ENCODE measurements at places on chromosomes 4 and X.

DNA sequence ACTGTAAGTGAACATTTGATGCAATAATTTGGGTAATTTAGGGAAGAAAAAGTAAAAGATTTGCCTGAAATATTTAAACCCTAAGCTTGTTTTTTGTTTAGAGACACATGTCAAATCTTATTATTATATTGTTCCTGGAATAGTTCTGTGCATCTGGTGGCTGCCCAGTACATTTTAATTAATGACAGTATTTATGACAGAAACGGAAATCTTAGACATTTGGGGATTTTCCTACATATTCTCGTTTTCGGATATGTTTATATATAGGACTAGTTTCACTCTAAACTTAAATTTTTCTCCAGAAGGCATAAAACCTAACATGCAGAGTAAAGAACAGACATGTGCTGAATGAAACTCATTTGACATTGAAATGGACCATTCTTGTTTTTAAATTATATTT is 125.6 kb upstream of the PAQR3 start:
- no peak for DNase-seq

GRCh38 chr4:184860018-184860779 is 34.4 kb upstream of the ACSL1 start:
- no peak for DNase-seq

GRCh38 chr4:145609481-145610427 is 9.4 kb upstream of the MMAA start:
- no peak for DNase-seq

- no peak for DNase-seq
These were observed 22.9 kb upstream of the PTCHD1 start for GRCh38 chrX:23311731-23312130.

DNA sequence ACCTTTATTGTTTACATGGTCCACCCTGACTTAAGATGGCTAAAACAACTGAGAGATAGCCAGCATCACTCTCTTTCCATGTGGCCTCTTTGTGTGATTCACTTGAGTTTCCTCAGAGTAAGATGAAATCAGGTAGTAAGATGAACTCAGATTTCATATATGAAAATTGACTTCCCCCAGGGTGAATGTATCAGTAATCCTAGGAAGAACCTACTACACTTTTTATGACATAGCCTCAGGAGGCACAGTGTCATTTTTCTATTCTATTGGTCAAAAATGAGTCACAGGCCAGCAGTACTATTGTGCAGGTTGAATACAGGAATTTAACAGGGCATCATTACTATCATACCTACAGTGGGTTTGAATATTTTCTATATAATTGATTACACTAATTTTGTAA is 14.6 kb upstream of the SULT1E1 start:
- no peak for DNase-seq

GRCh38 chrX:154123241-154124219 is 20.5 kb upstream of the OPN1LW start:
- DNase-seq: no peak

- peak; percentile 70 for DNase-seq
These were observed 441.9 kb downstream of the INPP4B start for GRCh38 chr4:142404191-142404611.

DNA sequence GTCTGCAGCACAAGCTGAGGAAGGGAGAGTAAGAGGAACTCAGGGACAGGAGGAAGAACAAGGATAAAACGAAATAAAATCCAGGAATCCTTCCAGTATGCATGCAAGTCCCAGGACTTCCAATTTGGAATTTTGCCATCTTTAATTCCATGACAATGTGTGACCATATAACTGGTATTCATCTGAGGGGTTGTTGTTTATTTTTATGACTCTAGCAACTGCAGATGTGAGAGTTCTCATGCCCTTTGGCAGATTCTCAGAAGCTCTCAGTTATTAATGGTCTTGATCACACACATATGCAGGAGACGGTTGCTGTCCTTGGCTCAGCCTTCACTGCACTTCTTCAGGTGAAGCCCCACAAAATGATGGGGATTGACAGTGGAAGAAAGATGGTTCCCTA is 148.2 kb downstream of the SMIM20 start:
- no peak for DNase-seq

DNA sequence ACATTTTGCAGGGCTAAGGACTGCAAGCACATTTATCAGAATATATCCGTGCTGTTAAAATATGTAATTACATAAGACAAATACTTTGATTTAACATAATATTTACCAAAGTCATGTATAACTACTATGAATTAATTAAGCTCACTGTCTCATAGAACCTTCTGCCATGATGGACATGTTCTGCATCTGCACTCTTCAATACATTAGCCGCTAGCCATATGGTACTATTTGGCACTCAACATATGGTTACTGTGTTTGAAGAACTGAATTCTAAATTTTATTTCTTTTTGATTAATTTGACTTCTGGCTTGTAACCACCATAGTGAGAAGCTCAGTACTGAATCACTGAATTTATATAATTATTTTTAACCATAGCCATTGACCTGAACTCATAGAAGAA is 427.0 kb upstream of the TRAM1L1 start:
- no peak for DNase-seq

DNA sequence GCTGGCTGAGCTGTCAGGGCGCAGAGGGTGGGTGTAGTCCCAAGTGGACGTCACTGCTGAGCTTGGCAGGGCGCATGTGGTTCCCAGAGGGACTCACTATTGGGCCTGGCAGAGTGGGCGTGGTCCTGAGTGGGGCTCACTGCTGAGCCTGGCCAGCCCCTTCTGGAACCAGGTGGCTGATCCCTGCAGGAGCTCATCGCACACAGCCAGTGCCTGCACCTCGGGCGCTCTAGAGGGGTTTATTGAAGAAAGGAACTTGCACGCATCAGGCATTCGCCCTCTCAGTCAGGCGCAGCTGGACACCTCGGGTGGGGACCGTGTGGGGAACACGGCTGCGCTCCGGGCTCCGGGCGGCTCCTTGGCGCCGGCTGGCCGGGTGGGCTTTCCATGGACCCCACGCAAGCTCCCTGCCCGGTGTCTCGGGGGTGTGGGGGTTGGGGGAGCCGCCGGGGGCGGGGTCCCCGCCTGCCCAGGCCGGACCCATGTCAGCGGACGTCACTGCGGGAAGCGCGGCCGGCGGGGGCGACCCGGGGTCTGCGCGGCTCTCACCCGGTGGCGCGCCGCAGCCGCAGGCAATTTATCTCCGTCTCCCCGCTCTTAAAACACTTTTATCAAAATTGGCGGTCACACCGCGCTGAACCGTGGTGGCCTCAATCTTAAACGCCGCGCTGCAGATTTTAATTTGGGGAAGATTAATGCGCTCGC is 65.4 kb upstream of the NKX1-1 start:
- DNase-seq: no peak

DNA sequence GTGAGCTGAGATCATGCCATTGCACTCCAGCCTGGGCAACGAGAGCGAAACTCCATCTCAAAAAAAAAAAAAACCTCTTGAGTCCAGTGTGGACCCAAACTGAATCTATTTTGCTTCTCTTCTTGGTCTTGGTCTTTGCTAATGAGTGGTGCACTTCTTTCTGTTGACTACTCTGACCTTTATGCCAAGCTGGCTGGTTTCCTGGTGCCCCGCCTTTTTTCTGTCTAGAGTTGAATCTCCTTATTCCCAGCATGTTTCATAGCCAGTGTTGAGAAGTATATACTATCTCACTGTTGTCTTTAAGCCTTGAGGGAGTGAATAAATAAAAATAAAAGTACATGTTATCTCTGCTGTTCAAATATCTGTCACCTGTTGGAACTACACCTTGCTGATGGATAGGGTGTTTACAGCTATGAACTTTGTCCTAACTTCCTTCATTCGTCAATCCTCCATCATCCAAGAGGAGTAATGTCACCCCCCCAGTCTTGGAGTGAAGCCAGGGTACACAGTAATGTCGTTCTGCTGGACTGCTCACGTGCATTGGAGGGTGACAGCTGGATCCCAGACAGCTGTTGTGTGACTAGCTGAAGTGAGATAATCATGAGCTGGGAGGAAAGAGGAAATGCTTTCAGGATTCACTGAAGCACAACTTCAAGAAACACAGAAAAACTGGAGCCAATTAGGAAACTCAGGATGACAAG is 99.3 kb upstream of the PRKG2 start:
- no peak for DNase-seq

DNA sequence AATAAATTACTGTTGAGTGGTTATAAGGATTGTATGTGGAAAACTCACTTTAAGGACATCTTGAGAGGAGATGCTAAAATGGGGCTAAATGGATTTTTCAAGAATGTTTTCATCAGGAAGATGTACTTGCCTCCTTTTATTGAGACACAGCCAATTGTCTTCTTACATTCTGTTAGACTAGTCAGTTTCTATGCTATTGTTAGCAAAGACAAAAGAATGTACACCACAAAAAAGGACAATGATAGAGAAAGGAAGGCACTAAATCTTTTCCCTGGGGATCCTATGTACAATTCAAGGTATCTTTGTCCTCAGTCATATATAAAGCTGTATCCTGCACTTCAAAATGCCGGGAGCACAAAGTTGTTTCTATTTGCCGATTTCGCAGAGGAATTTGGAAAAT is 42.6 kb downstream of the TMA16 start:
- DNase-seq: no peak

DNA sequence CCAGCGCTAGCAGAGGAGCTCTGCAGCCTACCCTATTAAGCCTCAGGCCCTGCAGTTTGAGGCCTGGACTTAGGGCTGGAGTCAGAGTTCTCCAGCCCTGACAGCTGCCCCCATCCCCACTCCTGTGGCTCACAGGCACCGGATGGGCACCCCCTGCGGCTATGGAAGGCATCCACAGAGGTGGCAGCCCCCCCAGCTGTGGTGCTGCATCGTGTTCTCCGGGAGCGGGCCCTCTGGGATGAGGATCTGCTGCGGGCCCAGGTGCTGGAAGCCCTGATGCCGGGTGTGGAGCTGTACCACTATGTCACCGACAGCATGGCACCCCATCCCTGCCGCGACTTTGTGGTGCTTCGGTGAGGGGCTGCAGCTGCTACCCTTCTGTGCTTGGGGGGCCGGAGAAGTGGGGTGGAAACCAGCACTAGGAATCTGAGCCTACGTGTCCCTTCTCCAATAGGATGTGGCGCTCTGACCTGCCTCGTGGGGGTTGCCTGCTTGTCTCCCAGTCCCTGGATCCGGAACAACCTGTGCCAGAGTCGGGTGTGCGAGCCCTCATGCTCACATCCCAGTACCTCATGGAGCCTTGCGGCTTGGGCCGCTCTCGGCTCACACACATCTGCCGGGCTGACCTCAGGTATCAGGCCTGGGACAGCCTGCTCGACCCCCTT is 76.2 kb downstream of the STARD8 start:
- no peak for DNase-seq

GRCh38 chr4:110108422-110108821 is 90.0 kb downstream of the ELOVL6 start:
- DNase-seq: no peak

- no peak for DNase-seq
These were observed at the start of gene REELD1 for GRCh38 chr4:146214238-146214637. Gene REELD1 (plus strand): TSS chr4:146214538. CDS start chr4:146216953, 2,415 bp downstream.

- DNase-seq: no peak
These were observed 291.7 kb downstream of the KCNIP4 start for GRCh38 chr4:21656832-21657231.

DNA sequence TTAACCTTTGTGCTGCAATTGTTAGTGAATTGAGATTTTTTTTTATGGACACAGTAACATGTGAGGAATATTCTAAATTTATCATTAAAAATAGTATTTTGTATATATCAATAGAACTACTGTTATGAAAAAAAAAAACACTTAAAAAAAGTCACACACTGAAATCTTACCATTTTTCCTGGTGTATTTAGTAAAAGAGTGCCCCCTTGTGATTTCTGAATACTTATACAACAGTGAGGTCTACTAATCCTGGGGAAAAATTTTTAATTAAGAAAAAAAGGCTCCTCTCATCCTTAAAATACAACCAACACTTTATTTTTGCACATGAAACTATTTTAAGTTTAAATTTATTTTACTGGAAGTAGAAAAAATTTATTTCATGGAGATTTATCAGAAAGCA is 56.4 kb upstream of the SPOCK3 start:
- no peak for DNase-seq

DNA sequence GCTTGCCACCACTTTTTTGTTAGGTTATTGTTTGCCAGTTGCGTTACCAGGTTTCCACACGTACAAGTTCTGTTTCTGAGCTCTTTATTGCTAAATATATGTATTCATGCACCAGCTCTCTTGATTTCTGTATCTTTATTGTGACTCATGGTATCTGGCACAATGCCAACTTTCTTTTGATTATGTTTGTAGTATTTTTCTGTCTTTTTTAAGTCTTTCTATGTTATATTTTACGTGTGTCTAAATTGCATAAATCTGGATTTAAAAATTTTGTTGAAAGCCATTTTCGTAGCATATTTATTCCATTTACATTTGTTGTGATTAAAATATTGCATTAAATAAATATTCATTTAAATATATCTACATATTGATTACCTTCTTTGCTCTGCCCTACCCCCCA is 73.8 kb downstream of the KDM6A start:
- DNase-seq: no peak

GRCh38 chrX:125782184-125782583 is 383.9 kb downstream of the DCAF12L2 start:
- no peak for DNase-seq

GRCh38 chr4:168777277-168777965 is 232.6 kb downstream of the CBR4 start:
- no peak for DNase-seq

- no peak for DNase-seq
These were observed 36.7 kb downstream of the NPY2R start for GRCh38 chr4:155245105-155245504.

DNA sequence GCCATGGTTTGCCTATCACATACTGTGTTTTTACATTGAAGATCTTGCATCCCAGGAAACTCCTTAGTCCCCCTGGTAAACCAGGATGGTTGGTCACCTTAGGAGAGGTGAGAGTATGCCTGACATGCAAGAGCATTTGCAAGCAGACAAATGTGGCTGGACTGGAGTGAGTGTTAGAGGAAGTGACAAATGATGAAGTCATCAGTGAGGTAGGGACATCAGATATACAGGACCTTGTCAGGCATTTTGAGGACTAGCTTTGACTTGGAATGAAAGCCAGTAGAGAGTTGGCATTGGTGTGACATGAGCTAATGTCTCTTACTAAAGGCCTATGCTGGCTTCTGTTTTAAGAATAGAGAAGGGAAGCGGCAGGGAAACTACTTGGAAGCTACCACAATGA is 124.9 kb downstream of the FRMPD4 start:
- no peak for DNase-seq

DNA sequence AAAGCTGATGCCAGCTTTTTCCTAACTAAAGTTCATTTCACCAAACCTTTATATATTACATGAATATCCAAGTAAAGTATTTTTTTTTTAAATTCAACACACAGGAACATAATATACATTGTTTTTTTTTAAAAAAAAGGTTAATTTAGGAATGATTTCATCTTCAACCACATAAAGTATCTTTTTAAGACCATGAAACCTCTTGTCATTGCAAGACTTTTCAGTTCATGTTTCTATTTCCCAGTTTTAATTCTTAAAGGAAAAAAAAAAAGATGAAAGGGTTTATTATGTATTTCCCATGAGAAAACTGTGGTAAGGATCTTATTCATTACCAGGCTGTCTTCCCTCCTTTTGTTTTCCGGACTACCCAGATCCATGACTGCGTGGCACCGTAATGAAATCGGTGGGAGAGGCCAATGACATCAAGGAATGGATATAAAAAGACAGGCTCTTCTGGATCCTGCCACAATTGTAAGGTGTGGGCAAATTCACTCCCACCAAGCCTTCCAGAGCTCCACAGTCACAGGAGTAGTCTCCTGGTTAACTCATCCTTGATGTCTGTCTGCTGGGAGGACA is 84.7 kb upstream of the CBR4 start:
- DNase-seq: no peak

GRCh38 chrX:136541294-136541693 is 9.3 kb downstream of the VGLL1 start:
- DNase-seq: no peak

- DNase-seq: no peak
These were observed 172 bp upstream of the HSPA4L start for GRCh38 chr4:127782025-127782274.

All from activated naive CD4-positive, alpha-beta T cell treated with anti-CD3 and anti-CD28 coated beads, Interleukin-2, amount 50 U/mL, for 72 hours (primary cell).